ENCODE measurements at places on chromosomes 3 and 15.
A peak's percentile ranks its signal among the peaks of the same experiment; 100 is the strongest.

- DNase-seq = no peak
These were observed 1.4 kb downstream of the TMEM43 start for GRCh38 chr3:14126017-14126886.

- DNase-seq = no peak
These were observed 62.7 kb upstream of the NR2C2 start for GRCh38 chr3:14884665-14885064.

DNA sequence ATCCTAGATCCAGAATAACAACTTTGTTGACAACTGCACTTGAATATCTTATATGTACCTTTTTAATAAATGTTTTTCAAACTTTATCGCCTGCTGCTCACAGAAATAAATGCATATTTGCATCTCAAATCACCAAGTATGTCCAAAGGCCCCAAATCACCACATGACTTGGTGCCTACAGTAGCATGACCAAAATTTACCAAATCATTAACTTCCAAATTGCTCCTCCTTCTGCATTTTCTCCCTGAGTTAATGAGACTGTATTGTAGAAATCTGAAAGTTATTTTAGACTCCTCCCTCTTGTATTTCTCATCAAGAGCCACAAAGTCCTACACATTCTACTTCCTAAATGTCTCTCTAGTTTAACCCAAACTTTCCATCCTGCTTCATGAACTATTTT lies 635.5 kb upstream of the NAALADL2 start:
- DNase-seq = no peak

- no peak for DNase-seq
These were observed 322.9 kb downstream of the ERC2 start for GRCh38 chr3:56145410-56145809.

DNA sequence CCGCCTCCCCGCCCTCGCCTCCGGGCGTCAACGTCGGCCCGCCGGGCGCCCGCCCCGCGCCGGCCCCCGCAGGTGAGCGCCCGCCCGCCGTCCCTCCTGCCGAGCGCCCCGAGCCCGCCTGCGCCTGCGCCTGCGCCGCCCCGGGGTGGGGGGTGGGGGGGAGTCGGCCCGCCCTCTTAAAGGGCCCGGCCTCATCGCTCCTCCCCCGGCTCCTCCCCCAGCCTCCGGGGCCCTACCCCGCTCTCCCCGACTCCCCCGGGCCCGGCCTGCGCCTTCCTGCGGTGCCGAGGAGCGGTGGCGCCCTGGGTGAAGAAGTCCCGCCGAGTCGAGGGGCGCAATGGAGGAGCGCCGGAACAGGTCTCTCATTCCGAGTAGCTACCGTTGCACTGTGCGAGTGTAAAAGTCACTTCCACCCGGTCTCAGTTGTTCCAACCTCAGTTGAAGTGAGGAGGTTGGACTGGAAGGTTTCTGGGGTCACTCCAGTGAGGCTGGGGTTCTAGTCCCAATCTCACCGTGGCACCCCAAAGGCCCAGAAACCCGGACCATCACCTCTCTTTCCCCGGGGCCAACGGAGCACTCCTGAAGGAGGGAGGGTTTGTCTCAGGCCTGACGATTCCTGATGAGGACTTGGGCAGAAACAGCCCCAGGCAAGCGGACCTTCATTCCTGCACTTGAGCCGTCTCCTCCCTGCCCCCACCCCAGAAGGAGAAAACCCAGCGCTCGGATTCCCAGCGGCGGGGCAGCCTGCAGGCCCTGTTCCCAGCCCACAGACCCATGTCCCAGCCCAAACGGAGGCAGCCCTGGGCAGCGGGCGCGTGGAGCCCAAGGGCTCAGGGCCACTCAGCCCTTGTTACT lies 1.5 kb upstream of the TNK2 start:
- peak; percentile 92 for DNase-seq

- DNase-seq = no peak
These were observed 78.2 kb downstream of the FAIM start for GRCh38 chr3:138686771-138687221.

DNA sequence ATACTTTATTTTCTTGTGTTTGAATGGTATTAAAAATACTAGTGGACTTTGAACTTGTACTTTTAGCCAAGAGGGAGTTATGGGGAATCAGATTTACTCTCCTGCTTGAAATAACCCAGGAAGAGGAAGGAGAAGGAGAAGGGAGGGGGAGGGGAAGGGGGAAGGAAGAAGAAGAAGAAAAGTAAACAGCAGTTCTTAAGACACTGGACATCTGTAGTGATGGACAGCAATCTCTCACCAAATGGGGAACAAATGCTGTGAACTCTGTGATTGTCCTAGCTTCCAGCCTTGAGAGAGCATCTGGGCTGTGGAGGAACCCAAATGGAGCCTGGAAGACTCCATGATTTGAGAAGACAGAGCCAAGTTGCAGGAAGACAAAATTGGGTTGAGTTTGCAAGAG lies 52.0 kb downstream of the VPS8 start:
- DNase-seq = no peak

- no peak for DNase-seq
These were observed 328.2 kb downstream of the SHQ1 start for GRCh38 chr3:72519946-72520604.

GRCh38 chr3:101827211-101828174 lies 21.8 kb upstream of the NFKBIZ start:
- peak; percentile 89 for DNase-seq

DNA sequence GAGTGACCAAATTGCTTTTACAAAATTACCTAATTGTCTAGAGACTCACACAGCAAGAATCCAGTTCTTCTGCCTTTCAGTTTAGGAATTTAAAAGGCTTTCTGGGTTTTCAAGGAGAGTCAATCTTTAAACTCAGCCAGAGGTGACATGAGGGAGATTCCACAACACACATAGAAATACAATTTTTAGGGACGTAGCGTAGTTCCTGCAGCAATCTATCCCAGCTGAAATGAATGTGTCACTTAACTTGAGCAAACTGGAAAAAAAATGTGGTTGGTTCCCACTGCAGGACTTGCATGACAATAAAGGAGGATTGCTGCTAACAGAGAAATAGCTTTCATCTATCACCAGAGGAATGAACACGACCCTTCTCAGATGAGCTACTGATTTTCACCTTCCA lies 269.7 kb downstream of the OTOL1 start:
- no peak for DNase-seq

Measured in right hindlimb (tissue), 1 donor.